NCI-H2029 (cell line): ENCODE measurements at places on chromosomes 3 and 15.

- DNase-seq, result no peak
Observed at GRCh38 chr15:75650908-75651809, 3.4 kb downstream of the SNX33 start.

DNA sequence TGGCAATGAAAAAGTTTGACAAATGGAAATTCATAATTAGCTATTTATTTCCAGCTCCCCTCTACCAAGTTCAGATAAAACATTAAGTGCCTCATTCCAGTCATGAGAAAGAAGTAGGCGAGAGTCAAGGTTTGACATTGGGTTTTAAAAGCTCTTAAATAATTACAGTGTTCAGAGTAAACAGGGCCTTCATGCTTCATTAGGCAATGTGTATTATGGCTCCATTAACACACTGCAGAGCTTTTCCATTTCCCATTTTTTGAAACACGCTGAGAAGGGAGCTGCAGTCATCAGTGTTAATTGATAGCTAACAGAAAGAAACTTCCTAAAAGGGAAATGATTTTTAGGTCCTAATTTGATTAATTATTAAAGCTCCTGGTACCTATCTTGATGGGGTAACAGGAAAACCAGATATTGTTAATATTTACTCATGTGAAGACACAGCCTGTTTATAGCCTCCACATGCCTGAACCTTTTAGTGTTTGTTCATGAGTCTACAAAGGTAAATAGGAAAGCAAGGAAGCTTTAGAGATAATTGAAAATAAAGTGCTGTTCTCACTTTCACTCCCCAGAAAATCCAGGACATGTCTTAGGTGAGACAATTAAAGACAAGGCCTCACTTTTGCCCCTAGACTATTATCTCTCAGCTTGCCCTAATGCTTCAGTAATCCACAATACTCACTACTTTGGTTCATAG, 28.7 kb downstream of the SST start:
- no peak for DNase-seq

GRCh38 chr15:89376388-89376787, 41.8 kb upstream of the POLG start:
- no peak for DNase-seq

DNA sequence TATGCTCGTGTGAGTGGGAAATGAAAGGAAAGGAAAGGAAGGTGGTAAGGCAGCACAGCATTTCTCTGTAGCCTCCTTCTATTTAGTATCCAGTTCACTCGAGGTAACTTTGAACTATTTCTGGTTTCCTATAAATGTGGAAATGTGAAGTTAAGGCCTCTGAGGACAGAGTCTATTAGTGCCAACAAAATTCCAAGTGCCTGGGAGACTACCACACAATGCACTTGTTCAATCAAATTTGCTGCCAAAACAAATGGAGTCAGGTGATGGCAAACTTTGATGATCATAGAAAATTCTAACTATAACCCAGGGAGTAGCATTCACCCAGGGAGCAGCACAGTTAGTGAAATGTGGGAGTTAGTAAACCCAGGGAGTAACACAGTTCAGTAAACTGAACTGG, 155.1 kb downstream of the ALCAM start:
- DNase-seq, result no peak

- DNase-seq, result no peak
Observed at GRCh38 chr15:81015621-81016488, 15.1 kb downstream of the TLNRD1 start.

GRCh38 chr15:45087513-45087912, 26.5 kb downstream of the DUOX2 start:
- DNase-seq, result no peak

DNA sequence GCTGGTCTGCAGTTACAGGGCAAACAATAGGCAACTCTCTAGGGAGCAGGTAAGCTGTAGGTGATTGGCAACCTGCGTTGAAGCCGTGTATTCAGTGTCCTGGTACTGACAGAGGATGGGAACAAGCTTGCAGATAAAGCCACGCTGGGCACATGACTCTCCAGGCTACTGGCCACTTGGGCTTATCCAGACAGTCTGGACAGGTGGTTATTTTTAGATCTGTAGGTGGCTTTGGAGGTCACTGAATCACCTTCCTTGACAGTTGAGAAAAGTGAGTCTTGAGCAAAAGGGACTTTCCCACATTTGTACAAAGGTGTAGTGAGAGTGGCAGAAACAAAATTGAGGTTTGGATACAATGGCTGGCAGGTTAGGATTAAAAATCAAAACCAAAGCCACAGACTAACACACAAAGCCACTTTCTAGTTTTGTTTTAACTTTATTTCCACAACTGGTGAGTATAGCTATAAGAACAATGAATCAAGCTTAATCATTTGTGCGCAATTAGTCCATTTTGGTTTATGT, 22.3 kb upstream of the IL1RAP start:
- DNase-seq, result no peak

GRCh38 chr3:52407779-52408178, 37.1 kb downstream of the SEMA3G start:
- DNase-seq, result no peak

- no peak for DNase-seq
Observed at GRCh38 chr3:80688814-80689213, 921.0 kb upstream of the ROBO1 start.

- DNase-seq, result no peak
Observed at GRCh38 chr3:142602619-142603385, 6.6 kb downstream of the PLS1 start.

GRCh38 chr3:31035681-31036080, 141.2 kb upstream of the GADL1 start:
- DNase-seq, result no peak

- no peak for DNase-seq
Observed at GRCh38 chr3:100561459-100562158, 47.8 kb upstream of the ADGRG7 start.

DNA sequence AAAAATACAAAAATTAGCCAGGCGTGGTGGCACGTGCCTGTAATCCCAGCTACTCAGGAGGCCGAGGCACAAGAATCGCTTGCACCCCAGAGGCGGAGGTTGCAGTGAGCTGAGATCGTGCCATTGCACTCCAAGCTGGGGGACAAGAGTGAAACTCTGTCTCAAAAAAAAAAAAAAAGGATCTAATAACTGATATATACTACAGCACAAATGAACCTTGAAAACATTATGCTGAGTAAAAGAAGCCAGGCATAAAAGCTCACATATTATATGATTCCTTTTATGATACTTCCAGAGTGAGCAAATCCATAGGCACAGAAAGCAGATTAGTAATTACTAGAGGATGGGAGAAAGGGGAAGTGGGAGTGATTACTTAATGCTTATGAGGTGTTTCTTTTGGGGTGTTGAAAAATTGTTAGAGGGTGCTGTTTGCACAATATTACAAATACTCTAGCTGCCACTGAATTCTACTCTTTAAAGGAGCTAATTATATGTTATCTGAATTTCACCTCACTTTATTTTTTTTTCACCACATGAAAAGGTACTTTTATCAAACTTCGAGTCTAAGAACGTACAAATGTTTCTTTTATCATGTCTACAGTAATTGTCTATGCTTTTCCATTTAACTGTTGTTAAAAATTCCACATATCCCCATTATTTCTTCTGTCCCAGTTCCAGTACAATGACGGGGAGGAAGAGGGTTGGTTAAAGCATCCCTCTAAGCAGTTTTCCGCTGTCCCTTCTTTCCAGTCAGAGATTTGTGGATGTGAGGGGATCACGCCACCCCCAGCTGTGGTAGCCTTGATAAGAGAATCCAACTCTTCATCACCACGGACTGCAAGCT, 77.7 kb upstream of the FAM174B start:
- no peak for DNase-seq

DNA sequence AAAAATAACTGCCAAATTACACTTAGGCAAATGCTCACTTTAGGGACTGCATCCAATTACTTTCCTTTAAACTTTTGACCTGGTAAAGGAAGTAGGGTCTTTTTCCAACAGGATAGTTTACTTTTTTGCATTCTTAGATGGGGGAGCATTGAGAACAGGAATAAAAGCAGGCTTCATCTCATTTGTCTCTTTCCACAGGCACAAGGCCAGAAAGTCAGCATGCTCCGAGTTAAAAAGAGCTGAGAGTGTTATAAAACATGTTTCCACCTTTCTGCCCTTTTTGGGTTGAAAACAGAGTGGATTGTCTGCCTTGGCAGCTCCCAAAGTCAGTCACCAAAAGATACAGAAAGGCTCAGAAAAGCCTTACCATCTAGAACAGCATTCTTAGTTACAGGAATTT, 404.9 kb upstream of the ALCAM start:
- no peak for DNase-seq

GRCh38 chr15:65192016-65192415, 6.9 kb upstream of the CLPX start:
- DNase-seq, result no peak

GRCh38 chr3:27228805-27229204, 140.4 kb downstream of the NEK10 start:
- no peak for DNase-seq

GRCh38 chr15:72671525-72671924, 14.5 kb downstream of the HIGD2B start:
- no peak for DNase-seq

GRCh38 chr3:132660811-132661070, 612 bp downstream of the UBA5 start:
- DNase-seq, result no peak

GRCh38 chr3:143810953-143811265, 37.4 kb downstream of the SLC9A9 start:
- no peak for DNase-seq

- no peak for DNase-seq
Observed at GRCh38 chr3:145721273-145721805, 439.6 kb downstream of the PLOD2 start.
